Activated T-helper 2 cell treated with anti-CD3 and anti-CD28 coated beads, Interferon-gamma antibody, Interleukin-2, Interleukin-4, amounts not matched to agents 10 μg/mL and 5 μg/mL and 100 μg/mL, durations not matched to agents 14 hours and 24 hours and 36 hours (primary cell): ENCODE measurements at places on chromosomes 6 and 20.

- H3K27me3 ChIP-seq = peaks cover 2% of the 10 kb centered on the region
- no peaks in the 10 kb centered on the region for H3K36me3 ChIP-seq
- H3K27ac ChIP-seq = no peak overlapping the region
- DNase-seq = no peak
Measured at GRCh38 chr6:43807228-43808061, 37.4 kb downstream of the VEGFA start.

DNA sequence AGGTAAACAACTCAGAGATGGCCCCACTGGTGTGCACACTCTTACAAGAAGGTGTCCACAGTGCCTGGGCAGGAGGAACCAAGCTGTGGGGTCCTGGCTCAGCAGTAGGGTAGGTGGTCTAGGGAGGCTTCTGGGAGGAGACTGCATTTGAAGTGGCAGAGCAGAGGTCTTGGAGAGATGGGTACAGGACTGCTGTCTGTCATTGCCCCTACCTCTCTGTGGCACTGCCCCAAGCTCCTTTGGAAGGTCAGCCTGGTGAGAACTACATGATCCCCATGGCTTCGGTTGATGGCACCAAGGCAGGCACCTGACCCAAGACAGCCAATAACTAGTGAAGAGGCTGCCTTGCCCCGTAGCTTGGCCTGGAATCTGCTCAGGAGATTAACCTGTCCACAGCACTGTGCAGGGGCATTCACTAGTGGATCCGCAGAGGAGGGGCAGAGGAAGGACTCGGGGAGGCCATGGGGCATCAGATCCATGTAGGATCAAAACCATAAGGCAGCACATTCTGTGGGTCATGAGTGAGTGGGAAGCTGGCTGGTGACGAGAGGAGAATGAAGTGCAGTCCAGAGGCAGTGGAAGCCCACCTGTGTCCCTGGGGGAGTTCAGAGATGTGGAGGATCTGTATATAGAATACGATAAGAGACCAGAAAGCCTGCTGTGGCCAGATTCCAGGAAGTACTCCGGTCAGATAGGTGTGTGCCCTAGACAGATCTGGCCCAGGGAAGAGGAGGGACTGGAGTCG lies 162.0 kb downstream of the GRM4 start:
- no peak overlapping the region for H3K4me3 ChIP-seq
- no peak overlapping the region for H3K27ac ChIP-seq
- no peaks in the 10 kb centered on the region for H3K36me3 ChIP-seq

- H3K27ac ChIP-seq = no peak overlapping the region
- DNase-seq = no peak
- H3K4me1 ChIP-seq = peaks cover 2% of the 10 kb centered on the region
Measured at GRCh38 chr6:137119196-137120104, 54.0 kb downstream of the IL22RA2 start.

GRCh38 chr20:56343861-56344381 lies 14.9 kb upstream of the FAM210B start:
- no peak overlapping the region for H3K4me3 ChIP-seq
- DNase-seq = peak; percentile 13
- H3K27ac ChIP-seq = no peak overlapping the region
- H3K27me3 ChIP-seq = peaks cover 59% of the 10 kb centered on the region
- H3K4me1 ChIP-seq = no peaks in the 10 kb centered on the region

DNA sequence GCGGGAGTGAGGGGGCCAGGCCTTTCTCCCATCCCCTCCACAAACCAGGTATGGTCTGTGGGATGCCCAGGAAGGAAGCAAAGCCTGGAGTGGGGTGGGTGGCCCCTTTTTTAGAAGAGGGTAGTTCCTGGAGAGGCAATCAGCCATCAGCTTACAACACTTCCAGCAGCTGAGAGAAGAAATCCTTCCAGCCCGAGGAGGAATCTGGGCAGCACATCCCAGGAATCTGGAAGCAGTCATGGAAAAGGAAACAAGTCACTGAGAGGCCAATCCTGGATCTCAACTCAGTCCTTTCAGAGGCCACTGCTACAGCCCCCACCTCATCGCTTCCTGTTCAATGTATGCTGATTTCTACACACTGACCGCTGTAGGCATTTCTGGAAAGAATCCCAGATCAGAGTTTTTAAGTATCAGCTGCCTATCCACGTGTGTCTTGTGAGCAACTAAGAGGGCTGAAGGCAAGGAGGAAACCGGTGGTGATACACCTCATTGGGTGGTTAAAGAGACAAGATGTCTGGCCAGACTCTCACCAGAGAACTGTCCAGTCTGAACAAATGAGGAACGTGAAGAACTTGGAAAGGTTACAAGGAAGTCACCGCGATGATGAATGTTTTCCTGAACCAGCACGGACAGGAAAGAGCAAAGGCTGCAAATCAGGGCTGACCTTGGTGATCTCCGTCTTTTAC lies 92.9 kb upstream of the SHLD1 start:
- no peak for DNase-seq
- H3K4me3 ChIP-seq = no peak overlapping the region
- no peaks in the 10 kb centered on the region for H3K36me3 ChIP-seq
- H3K27ac ChIP-seq = no peak overlapping the region
- no peaks in the 10 kb centered on the region for H3K27me3 ChIP-seq

GRCh38 chr20:38143238-38143645 lies 21.8 kb downstream of the TGM2 start:
- no peaks in the 10 kb centered on the region for H3K4me1 ChIP-seq
- no peak overlapping the region for H3K4me3 ChIP-seq
- H3K27ac ChIP-seq = no peak overlapping the region

- DNase-seq = no peak
- H3K27ac ChIP-seq = no peak overlapping the region
- no peaks in the 10 kb centered on the region for H3K36me3 ChIP-seq
- H3K27me3 ChIP-seq = no peaks in the 10 kb centered on the region
- H3K4me1 ChIP-seq = no peaks in the 10 kb centered on the region
Measured at GRCh38 chr6:95110767-95111166, 466.6 kb upstream of the MANEA start.

- DNase-seq = no peak
- H3K4me3 ChIP-seq = no peak overlapping the region
- no peaks in the 10 kb centered on the region for H3K27me3 ChIP-seq
- no peak overlapping the region for H3K27ac ChIP-seq
Measured at GRCh38 chr20:44489223-44489622, 13.5 kb downstream of the TTPAL start.

GRCh38 chr6:90387383-90387775 lies 90.7 kb upstream of the BACH2 start:
- no peak overlapping the region for H3K27ac ChIP-seq
- no peaks in the 10 kb centered on the region for H3K36me3 ChIP-seq
- no peaks in the 10 kb centered on the region for H3K27me3 ChIP-seq
- DNase-seq = no peak

DNA sequence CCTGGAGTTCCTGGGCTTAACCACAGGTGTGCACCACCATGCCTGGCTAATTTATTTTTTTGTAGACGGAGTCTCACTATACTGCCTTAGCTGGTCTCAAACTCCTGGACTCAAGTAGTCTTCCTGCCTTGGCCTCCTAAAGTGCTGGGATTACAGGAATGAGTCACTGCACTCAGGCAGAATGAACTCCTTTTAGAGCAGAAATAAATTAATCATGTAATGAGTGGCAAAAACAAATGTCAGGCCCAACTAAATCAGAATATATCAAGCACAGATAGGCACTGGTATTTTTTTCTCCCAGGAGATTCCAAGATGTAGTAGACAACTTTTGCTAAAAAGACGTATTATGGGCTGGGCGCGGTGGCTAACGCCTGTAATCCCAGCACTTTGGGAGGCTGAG lies 2.6 kb downstream of the RPS10 start:
- peaks cover 28% of the 10 kb centered on the region for H3K4me1 ChIP-seq
- DNase-seq = no peak
- H3K27me3 ChIP-seq = no peaks in the 10 kb centered on the region
- H3K36me3 ChIP-seq = peaks cover 63% of the 10 kb centered on the region

- no peaks in the 10 kb centered on the region for H3K36me3 ChIP-seq
- no peak overlapping the region for H3K4me3 ChIP-seq
- no peak for DNase-seq
- no peak overlapping the region for H3K27ac ChIP-seq
Measured at GRCh38 chr6:92538275-92538674, 881.1 kb downstream of the EPHA7 start.

GRCh38 chr6:143673669-143674068 lies 4.1 kb upstream of the PHACTR2 start:
- no peak overlapping the region for H3K4me3 ChIP-seq
- peaks cover 25% of the 10 kb centered on the region for H3K27me3 ChIP-seq
- peaks cover 6% of the 10 kb centered on the region for H3K36me3 ChIP-seq

- H3K4me1 ChIP-seq = peaks cover 8% of the 10 kb centered on the region
- DNase-seq = no peak
- peak overlapping the region; percentile 100 for H3K27ac ChIP-seq
- H3K27me3 ChIP-seq = peaks cover 3% of the 10 kb centered on the region
- peaks cover 24% of the 10 kb centered on the region for H3K36me3 ChIP-seq
Measured at GRCh38 chr6:28897369-28897745, 26.4 kb downstream of the TRIM27 start.

DNA sequence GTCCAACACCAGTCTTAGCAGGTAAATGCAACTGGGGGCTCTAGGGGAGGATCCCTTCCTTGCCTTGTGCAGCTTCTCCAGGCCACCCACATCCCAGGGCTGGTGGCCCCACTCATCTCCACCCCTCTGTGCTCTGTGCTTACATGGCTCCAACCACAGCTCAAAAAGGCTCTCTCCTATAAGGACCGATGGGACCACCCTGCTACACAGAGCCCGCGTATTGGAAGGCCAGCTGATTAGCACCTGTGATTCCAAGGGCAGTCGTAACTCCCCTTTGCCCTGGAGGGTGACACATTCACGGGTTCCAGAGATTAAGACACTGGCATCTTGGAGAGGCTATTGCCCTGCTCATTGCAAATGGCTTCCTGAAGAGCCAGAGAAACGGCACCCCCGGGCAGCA lies 84.8 kb downstream of the BMP7 start:
- no peaks in the 10 kb centered on the region for H3K4me1 ChIP-seq
- no peak overlapping the region for H3K27ac ChIP-seq
- no peaks in the 10 kb centered on the region for H3K27me3 ChIP-seq
- no peaks in the 10 kb centered on the region for H3K36me3 ChIP-seq
- no peak for DNase-seq

- no peak for DNase-seq
- peaks cover 2% of the 10 kb centered on the region for H3K4me1 ChIP-seq
- H3K4me3 ChIP-seq = no peak overlapping the region
- no peaks in the 10 kb centered on the region for H3K27me3 ChIP-seq
Measured at GRCh38 chr6:166927935-166928643, 28.3 kb downstream of the RNASET2 start.

DNA sequence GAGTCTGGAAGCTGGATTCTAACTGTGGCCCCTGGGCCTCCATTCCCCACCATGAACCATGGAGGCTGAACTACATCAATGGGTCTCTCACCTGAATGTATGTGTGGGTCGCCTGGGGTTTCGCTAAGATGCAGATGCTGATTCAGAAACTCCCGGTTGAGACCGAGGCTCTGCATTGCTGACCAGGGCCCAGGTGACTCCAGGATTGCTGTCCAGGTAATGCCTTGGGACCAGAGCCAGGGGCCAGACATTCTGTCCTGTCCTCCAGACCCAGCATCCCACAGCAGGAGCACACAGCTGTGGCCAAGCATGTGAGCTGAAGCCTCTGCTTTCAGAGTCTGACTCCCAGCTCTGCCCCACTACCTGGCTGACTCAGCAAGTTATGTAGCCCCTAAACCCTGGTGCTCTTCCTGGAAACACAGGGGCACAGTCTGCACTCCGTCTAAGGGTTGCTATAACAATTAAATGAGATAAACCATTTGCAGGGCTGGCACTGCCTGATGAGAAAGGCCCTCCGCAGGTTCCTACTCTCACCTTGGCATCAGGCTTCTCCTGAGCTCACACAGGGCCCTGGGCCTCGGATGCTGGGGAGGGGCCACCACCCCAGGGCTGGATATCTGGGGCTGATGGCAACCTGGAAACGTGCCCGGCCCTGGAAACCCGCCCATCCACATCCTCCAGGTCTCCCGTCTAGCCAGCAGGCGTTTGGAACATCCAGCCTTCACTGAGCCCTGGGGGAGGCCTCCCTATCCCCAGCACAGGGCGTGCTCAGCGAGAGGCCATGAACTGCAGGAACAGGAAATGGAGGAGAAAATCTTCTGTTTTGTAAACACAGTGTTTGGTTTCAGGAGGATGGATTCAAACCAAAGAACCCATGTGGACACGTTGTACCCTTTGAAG lies 175.7 kb downstream of the DLL1 start:
- peaks cover 1% of the 10 kb centered on the region for H3K27me3 ChIP-seq
- no peaks in the 10 kb centered on the region for H3K4me1 ChIP-seq
- H3K27ac ChIP-seq = no peak overlapping the region

DNA sequence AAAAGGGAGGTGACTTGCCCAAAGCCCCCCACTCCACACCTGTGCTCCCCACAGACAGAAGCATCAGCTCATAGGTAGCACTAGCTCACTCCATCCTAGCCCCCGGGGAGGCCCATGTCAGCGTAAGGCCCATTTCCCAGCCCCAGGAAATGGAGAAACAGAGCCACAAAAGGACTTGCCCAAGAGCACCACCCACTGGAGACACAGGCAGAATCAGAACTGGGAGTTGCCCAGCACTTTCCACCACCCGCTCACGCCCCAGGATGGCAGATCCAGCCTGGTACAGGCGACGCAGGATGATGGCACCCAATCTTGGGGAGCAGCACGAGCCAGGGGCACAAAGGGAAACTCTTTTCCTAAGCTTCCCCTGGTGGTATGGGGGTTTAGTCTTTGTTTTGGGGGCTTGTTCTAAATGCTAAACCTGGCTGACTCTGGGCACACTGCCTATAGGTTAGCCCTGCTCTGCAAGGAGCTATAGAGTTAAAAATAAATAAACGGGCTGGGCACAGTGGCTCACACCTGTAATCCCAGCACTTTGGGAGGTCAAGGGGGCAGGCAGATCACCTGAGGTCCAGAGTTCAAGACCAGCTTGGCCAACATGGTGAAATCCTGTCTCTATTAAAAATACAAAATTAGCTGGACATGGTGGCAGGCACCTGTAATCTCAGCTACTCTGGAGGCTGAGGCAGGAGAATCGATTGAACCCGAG lies 11.8 kb downstream of the C20orf203 start:
- H3K27me3 ChIP-seq = no peaks in the 10 kb centered on the region
- peaks cover 3% of the 10 kb centered on the region for H3K4me1 ChIP-seq
- no peak overlapping the region for H3K4me3 ChIP-seq
- no peak for DNase-seq
- no peak overlapping the region for H3K27ac ChIP-seq

GRCh38 chr6:166929542-166930189 lies 26.7 kb downstream of the RNASET2 start:
- H3K27ac ChIP-seq = no peak overlapping the region
- peaks cover 66% of the 10 kb centered on the region for H3K36me3 ChIP-seq
- no peaks in the 10 kb centered on the region for H3K27me3 ChIP-seq
- no peak overlapping the region for H3K4me3 ChIP-seq
- DNase-seq = no peak
